ENCODE measurements at places on chromosomes 4 and X. TPM values are rescaled to one million over a fixed set of nuclear protein-coding genes. Genes with fewer than 3 reads are reported as not detected.

Gene CXCR3
- 1.3 TPM for polyA plus RNA-seq

Gene NHSL2
- polyA plus RNA-seq = 3.3 TPM

Gene ANKRD50
- 22.3 TPM for polyA plus RNA-seq

Gene FGA
- 23.0 TPM for polyA plus RNA-seq

Gene TRMT44
- polyA plus RNA-seq = 13.1 TPM

Gene TMEM271
- 0.58 TPM for polyA plus RNA-seq

Gene PAK3
- 2.2 TPM for polyA plus RNA-seq

Gene PNMA6A
- polyA plus RNA-seq = 11.9 TPM
